ENCODE measurements at places on chromosomes 4 and X.

GRCh38 chr4:112277220-112277619, 8.5 kb downstream of the TIFA start:
- DNase-seq = no peak

GRCh38 chrX:131975851-131976250, 47.3 kb upstream of the STK26 start:
- DNase-seq = no peak

DNA sequence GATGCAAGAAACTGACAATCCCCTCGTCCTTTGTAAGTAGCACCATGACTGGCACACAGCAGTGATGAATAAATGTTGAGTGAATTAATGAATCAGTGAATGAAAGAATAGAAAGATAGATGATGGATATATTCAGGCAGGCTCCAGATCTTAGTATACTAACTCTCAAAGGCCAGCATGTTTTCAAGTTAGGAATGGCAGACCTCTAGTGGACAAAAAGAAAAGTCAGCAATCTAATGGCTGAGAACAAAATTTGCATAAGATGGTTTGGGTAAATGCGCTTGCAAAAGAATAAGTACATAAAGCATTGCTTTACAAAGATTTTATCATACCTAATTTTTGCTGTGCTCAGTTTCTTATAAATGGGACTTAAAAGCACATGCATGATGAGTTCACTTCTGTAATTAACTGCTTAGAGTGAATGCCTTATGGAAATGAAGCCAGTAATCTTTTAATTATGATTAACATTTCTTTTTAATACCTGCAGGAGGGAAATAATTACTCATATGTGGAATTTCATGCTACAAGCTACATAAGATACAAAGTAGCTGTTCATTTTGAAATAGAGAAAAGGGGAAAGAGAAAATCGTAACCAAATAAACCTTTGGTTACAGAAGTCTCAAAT, 126.9 kb upstream of the GPRIN3 start:
- DNase-seq = peak; percentile 24

DNA sequence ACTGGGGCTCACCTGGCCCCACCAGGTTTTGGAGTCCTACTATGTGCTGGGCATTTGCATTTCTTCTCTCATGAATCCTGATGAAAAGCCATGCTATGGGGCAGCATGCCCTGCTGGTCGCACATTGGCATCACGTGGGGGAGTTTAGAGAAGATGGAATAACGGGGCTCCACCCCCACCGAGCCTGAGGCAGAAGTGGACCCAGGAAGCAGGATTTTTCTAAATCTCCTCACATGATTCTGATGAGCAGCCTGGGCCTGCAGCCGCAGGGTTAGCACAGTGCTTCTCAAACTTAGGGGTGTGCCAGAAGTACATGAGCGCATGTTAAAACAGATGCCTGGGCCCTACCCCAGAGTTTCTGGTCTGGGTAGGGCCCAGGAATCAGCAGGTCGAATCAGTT, 4.6 kb upstream of the SORCS2 start:
- DNase-seq = no peak

- DNase-seq = no peak
Measured at GRCh38 chr4:110152386-110152785, 46.0 kb downstream of the ELOVL6 start.

DNA sequence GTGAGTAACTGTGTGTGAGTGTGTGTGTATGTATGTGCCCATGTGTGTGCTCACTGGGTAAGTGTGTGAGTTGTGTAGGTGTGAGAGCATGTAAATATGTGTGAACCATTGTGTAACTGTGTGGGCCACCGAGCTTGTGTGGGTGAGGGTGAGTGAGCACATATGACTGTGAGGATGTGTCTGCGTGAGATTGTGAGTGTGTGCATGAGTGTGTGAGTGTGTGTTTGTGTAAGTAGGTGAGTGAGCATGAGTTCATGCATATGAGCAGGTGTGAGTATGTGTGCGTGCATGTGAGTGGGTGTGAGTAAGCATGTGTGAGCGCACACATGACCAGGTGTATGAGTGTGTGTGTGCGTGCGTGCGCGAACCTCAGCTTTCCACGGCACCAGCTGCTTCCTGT, 1.4 kb upstream of the ATP2B3 start:
- no peak for DNase-seq

DNA sequence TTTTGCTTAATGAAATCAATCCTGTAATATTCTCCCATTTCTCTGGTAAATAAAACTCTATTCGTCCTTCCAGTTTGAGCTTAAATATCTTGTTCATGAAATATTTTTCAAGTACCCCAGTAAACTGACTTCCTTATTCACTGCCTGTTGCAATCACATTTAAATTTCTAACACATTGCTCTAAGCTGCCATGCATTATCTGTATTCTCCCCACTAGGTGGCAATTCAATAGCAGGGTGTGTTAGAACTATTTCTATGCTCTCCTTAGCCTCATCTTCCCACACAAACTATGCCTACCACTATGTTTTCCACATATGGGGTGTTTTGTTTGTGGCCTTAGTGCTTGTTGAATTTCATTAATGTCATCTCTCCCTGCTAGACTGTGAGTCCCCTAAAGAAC, 377.1 kb upstream of the HS3ST1 start:
- DNase-seq = no peak

DNA sequence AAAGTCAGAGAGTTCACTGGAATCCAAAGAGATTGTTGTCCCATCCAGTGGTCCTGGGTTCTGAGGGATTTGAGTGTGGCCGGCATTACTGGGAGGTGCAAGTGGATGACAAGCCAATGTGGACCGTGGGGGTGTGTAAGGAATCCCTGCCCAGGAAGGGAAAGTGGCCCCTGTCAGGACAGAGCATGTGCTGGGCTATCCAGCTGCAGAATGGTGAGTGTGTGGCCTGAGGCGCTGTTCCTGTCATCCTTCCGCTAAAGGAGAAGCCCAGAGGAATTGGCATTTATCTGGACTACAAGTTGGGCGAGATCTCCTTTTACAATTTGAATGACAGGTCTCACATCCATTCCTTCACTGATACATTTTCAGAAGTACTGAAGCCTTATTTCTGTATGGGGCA, 20.4 kb upstream of the TRIM60 start:
- no peak for DNase-seq

- DNase-seq = no peak
Measured at GRCh38 chrX:10052906-10053625, 85.9 kb downstream of the CLDN34 start.

DNA sequence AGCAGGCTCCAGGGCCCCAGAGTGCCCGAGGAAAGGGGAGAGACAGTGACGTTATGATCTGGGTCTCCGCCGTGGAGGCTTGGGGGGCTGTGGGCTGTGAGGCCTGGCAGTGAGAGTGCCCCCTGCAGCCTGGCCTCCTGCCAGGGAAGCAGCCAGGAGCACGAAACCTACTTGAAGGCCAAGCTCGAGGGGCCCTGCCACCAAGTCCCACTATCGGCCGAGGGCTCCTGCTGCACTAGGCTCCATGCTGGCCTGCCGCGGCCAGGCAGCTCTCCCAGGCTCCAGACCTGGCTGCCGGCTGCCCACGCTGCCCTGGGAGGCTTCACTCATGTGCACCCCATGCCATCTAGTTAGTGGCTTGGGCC, 18.7 kb downstream of the FLNA start:
- DNase-seq = no peak

DNA sequence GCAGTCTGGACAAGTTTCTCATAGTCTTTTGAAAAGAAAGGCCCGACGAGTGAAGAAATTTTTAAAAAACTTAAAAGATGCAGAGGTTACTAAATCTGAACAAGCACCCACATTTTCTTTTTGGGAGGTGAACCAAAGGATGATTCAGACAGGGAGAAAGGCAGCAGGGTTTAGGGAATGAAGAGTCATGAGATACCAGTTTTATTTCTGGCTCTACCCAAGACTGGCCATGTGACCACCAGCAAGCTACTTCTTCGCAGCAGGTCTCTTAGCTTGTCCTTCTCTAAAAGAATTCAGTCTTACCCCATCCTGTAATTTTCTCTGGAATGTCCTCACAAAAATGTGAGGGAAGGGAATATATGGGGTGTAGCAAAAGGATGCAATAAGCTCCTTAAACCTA, 37.6 kb downstream of the AMOT start:
- no peak for DNase-seq

- no peak for DNase-seq
Measured at GRCh38 chrX:2500091-2500802, 529 bp downstream of the DHRSX start.

DNA sequence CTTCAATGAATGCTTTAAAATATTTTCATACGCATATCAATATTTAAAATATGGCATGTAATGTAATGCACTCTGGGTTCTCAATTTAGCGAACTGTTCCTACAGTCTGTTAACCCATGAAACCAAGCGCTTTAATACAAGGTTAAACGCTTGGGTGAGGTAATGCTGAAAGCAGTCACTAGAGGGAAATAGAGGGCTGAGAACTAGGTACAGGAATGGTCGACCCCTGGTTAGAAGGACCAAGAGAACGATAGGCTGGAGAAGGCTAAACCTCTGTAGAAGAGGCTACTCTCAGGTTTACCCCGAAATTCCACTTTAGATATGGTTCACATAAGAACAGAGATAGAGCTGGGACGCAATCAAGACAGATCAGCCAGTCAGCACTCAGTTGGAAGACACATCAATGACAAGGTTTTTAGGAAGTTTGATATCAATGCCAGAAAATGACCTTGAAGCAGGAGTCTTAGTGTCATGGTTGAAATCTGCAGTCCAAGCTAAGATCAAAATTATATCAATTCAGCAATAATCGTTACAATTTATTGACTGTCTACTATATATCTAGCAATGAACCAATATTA, 26.9 kb downstream of the ARSJ start:
- no peak for DNase-seq

DNA sequence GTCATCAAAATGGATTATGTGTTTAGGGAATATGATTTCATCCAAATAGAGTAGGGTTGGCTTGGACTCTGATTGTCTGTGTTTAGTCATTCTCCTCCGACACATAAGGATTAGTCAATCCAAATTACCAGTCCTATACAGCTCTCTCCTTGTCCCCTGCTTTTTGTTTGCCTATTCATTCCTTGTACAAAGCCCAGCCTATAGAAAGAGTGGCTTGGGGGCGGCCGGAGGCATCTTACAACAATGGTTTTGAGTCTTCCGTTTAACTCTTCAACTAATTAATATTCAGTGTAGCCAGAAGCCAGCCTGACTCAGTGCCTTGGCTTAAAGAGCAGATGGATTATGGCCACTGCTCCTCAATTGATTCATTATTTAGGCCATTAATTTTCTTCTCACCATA, 796.6 kb upstream of the POU3F4 start:
- DNase-seq = no peak

GRCh38 chr4:3491681-3492405, 28.7 kb downstream of the DOK7 start:
- no peak for DNase-seq

DNA sequence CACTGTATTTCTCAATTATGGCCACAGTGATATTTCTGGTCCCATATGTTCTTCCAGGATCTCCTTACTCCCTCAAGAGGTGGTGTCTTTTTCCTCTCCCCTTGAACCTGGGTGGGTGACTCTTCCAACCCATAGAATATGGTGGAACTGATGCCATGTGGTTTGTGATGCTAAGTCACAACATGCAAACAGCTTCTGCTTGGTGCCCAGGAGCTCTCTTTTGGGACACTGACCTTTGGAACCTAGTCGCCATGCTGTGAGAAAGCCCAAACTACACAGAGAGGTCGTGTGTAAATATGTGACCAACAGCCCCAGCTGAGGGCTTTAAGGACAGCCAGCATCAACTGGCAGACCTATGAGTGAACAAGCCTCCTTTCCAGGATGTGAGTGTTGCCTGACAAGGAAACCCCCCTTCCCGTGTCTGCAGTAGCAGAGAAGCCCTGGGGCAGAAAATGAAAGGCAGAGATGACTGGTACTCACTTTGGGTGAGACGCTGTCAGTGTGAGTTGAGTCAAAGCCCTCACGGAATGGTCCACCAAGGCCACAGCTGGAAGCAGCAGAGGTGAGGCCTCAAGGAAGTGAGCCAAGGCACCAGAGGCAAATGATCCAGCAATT, 223.4 kb downstream of the BCOR start:
- DNase-seq = no peak

GRCh38 chr4:149062997-149063396, 620.8 kb upstream of the NR3C2 start:
- DNase-seq = no peak

GRCh38 chr4:85431156-85431555, 43.8 kb upstream of the ARHGAP24 start:
- no peak for DNase-seq

- no peak for DNase-seq
Measured at GRCh38 chrX:114717921-114718320, 134.0 kb downstream of the HTR2C start.

DNA sequence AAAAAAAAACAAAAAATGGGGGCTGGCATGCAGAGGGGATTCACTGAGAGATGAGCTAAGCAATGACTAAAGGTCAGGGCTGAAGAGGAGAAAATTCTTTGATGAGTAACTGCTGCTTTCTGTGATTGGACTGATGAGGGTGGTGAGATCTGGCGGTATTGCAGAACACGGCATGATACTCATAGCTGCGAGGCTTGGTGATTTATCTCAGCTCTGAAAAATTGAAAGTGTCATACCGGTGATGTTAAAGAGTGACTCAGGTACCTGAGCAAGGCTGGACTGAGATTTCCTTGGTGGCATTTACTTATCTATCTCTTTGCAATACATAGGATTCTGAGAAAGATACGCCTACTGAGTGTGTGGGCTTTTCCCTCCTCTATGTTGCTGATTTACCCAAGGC, 204.1 kb upstream of the DDX53 start:
- DNase-seq = no peak

DNA sequence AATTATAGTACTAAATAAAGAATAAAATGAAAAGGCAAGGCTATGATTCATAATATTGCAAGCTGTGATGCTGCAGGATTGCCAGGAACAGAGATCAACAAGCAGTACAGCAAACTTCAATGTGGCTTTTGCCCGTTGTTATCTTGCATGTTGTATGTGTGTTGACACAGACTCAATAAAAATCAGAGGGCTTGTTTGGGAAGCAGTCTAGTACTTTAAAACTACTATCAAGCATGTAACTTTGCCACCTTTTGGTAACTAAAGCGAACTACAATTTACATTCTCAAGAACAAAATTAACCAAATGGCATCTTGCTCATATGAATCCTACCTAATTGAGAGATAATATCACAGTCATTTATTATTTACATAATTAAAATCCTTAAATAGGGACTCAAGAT, 79.8 kb upstream of the GPM6A start:
- DNase-seq = no peak

GRCh38 chrX:68261060-68261672, 172.1 kb downstream of the OPHN1 start:
- no peak for DNase-seq

DNA sequence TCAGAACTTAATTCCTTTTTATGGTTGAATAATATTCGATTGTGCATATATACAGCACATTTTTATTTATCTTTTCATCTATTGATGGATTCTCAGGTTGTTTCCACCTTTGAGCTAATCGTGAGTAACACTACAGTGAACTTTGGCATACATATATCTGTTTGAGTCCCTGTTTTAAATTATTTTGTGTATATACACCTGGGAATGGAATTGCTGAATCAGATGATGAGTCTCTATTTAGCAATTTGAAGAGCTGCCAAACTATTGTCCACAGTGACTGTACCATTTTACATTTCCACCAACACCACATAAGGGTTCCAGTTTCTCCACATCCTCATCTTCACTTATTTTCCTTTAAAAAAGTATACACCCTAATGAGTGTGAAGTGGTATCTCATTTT, 166.2 kb upstream of the FGF13 start:
- DNase-seq = no peak

Data from NCI-H187 treated with DMSO at 0.1 percent for 48 hours (cell line).